NCI-H446 (cell line): ENCODE measurements at places on chromosomes 6 and 20.

DNA sequence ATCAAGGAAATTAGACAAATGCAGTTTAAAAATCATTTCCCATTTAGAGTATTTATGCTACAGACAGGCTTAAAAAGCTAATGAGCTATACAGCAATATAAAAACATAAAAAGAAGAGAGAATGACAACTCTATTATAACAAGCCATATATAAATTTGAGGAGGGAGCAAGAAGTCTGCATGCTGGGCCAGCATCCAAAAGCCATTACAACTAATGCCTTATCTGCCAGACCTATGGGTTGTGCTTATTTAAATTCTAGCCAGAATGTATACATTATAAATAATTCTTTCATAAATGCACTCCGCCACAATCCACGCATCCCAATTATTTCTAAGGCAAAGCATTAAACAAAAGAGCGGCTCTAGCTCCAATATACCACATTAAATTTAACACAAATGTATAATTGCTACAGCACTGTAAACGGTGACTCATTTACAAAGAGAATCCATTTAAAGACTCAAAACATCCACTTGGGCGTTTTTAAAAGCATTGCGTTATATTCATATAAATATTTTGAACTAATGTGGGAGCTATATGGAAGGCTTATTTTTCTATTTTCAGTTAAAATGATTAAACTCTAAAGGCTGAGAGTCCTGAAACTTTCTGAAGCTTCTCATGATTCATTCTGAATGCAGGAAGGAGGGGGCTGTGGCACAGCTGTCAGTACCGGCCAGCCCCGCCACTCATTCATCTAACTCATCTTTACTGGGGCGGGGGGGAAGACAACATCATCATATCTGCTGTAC is 37.7 kb upstream of the RAB22A start:
- DNase-seq, result no peak

DNA sequence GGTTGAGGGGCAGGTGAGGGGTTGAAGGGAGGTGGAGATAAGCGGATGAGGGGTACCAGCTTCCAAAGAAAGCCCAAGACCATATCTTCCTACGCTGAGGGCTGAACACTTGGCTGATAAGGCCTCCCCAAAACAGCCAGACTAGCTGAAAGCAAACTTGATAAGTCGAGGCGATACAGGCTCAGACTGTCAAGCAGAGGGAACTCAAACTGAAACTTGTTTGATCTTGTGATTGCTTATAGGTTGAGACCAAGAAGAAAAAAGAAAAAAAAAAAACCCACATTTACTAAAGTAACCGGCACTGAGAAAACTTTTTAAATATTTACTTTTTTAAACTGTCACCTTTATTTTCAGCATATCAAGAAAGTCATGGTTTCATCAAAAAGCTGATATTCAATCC is 73.6 kb downstream of the TRERF1 start:
- no peak for DNase-seq

GRCh38 chr6:45843848-45844521 is 171.7 kb downstream of the CLIC5 start:
- no peak for DNase-seq

DNA sequence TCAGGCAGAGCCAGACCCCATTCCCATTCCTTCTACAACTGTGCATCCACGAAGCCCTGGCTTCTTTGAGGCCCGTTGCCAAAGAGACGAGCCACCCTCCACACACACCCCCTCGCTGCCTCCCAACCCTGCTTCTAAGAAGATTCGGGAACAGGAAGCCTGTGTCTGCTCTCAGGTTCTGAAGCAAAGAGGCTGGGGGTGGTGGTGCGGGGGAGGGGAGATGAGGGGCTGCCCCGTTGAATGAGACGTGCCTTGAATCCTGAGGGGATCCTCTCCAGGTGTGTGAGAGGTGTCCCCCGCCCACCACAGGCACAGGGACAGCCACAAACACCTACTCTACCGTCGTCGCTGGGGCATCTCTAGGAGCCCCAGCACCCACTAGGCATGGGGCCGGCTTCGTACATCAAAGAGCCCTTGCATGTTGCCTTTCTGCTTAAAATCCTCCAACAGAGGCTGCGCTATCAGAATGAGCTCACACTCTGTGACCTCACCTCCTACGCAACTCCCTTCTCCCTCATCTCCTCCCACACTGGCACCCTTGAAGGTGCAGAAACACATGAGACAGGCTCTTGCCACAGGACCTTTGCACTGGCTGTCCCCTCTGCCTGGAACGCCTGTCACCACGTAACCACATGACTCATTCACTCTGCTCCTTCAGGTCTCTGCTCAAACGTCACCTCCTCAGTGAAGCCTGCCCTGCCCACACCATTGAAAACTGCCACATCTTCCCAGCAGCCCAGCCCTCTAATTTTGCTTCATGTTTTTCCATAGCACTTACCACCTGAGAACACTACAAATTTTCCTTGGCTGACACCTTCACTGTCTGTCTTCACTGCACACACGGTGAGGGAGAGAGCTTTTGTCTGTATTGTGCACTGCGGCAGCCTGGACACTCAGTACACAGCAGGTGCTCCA is 58.5 kb downstream of the PREX1 start:
- no peak for DNase-seq

DNA sequence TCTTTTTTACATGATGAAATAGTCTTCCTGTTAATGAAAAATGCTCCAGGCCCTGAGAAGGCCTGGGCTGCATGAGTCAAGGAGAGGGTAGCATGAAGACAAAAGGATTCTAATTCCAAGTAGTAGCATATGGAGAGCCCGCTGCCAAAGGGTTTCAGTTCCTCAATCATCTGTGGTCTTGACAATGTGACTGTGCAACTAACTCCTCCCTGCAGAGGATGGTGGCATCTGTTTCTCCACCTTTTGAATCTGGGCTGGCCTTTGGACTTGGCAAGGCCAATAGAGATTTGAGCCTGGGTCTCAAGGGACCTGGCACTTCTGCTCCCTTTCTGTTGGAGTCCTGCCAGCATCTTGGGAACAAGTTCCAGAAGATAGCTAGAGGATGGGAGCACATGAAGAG is 35.1 kb upstream of the ANKEF1 start:
- peak; percentile 99 for DNase-seq

DNA sequence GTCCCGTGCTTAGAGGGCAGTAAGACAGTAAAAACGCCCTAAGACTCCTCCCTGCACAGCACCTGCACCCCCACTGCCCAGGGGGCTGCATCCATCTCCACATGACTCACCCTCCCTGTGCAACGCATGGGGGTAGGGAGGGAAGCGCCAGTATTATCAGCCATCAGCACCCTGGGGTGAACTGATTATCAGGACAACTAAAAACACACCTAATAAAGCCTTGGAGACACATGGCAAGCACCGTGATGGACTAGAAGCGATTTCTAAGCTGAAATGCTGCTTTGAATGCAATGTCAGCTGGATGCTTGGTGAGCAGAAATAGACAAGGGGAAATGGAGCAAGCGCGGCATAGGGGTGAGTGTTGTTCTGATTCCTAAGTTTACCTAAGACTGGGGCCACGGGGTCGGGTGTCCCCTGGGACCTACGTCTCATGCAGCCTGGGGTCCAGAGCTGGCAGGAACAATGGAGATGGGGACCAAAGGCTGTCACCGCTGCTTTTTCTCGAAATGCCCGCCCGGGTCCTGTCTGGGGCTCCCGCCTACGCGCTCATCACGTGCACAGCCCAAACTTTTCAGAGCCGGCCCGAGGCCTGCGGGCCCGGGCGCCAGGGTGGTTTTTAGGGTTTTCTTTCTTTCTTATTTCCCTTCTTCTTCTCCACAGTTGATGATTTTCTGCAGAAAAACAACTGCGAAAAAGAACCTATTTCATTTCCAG is 702 bp upstream of the TNFAIP3 start:
- no peak for DNase-seq

DNA sequence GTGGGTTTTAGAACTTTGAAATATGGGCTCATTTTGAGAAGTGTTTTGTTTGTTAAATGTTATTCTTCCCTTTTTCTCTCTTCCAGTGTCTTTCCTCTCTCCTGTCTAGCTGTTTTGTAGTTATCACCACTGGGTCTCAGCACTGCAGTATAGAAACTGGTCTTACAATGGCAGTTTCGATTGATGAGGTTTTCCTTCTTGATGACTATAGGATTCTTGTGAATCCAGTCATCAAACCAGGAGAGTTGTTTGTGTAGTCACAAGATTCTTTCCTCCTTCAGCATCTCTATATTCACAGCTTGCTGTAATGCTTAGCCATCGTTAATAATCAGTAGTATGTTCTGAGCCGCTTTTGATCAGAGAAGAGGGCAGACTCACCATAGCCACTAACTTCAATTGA is 172.3 kb downstream of the OGFRL1 start:
- no peak for DNase-seq

DNA sequence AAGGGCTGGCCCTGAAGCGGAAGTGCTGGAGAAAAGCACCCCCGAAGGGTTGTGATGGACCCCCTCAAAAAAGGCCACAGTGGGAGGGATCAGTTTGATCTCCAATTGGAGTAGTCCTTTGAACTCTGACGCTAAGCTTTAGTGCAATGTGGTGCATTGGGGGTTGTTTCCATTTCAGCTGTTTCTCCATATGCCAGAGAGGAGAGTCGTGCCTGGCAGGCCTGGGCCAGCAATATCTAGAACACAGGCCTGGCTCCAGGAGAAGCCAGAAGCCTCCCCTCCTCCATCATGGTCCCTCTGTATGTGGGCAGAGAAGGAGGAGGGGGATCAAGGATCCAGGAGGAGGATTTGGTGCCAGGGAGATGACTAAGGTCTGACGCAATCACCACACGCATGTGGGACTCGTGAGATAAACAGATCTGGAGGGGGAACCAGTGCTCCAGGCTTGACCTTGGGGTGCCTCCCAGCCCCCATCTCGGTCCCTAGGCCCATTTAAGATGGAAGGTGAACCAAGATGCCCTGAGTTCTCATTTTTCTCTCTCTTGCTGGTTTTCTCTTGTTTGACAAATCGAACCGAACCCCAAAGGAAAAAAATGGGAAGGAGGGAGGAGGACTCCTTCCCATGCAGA is 517.4 kb upstream of the JARID2 start:
- DNase-seq, result peak; percentile 40

- DNase-seq, result no peak
These were observed 86.7 kb downstream of the TNFAIP3 start for GRCh38 chr6:137953761-137954160.

- DNase-seq, result no peak
These were observed 933 bp downstream of the KLHL31 start for GRCh38 chr6:53664623-53665022.

DNA sequence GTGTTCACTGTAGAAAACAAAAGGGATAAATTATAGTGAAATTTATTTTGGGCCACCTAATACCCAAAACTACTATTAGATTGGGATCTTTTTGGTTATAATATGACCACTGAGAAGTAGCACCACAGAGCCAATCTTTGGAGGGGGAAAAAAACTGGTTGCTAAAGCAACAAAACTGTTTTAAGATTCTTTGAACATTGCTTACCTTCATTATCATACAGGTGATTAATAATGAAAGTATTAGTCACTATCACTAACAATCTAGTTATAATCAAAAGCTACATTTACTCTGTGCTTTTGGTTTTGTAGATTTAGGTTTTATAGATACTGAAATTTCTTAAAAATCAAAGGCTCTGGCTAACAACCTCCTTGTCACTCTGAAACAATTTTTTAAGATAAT is 31.7 kb downstream of the STX7 start:
- DNase-seq, result no peak

- peak; percentile 86 for DNase-seq
These were observed 780 bp downstream of the ARMC12 start for GRCh38 chr6:35737413-35738211.

GRCh38 chr6:126066053-126067048 is 80.0 kb downstream of the TRMT11 start:
- no peak for DNase-seq

DNA sequence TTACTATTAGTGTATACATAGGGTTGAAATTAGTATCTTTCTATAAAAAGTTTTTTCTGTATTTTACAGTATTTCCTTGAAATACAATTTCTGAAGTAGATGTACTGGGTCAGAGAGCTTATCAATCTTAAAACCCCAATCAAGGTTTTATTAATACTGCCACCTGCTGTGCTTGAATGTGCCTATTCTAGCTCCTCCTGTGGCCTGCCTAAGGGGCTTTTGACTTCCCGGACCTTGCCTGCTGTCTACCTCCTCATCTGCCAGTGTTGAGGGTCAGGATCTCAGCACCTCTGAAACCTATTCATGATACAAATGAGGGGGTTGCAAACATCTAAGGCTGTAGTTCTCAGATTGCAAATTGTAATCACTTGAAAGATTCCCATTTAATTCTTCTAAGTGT is 9.2 kb downstream of the PACRG start:
- no peak for DNase-seq

DNA sequence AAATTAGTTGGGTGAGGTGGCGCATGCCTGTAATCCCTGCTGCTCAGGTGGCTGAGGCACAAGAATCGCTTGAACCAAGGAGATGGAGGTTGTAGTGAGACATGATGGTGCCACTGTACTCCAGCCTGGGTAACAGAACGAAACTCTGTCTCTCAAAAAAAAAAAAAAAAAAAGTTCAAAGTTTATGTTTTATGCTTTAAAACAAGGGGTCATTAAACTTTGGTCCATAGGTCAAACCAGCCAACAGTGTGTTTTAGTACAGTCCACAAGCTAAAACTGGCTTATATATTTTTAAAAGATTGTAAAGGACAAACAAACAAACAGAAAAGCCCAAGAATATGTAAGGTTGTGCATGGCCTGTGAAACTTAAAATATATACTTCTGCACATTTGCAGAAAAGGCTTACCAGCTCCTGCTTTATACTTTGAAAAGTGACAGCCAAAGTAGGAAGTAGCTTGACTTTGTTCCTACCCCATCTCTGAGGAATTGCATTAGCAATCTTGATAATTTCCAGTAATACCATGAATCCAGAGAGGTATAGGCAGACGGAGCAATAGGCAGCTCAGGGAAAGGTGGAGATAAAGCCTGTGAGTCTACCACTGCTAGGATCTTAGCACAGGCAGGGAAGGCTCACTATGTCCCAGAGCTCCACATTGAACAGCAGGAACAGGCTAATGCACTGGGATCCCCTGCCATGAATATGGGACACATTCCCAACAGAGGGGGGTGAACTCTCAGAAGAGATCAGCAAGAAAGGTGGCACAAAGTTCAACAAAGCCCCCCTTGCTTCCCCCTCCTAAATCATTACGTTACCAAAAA is 30.5 kb downstream of the MCM8 start:
- no peak for DNase-seq

GRCh38 chr6:163008186-163008585 is 280.4 kb downstream of the PACRG start:
- DNase-seq, result no peak

GRCh38 chr6:52499026-52499425 is 77.8 kb downstream of the TRAM2 start:
- DNase-seq, result no peak

- DNase-seq, result no peak
These were observed 625.0 kb upstream of the MAN1A1 start for GRCh38 chr6:119974430-119975159.

DNA sequence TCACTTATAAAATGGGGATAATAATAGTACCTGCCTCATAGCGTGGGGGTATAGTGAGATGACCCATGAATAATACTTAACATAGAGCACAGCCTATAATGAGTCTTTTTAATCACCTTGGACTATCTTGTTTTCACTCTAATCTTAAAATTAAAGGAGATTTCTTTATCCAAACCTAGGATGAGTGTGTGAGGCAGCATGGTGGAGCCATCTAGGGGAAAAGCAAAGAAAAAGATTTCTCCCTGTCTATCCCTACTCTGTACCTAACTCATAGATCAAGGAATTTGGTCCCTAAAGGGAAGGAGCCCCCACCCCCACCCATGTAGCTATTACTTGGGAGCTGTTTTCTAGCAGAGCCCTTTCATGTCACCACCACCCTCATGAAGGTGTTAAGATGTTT is 45.2 kb upstream of the PAK5 start:
- no peak for DNase-seq

GRCh38 chr6:42624601-42625000 is 60.8 kb downstream of the UBR2 start:
- no peak for DNase-seq
